Stromal cell of bone marrow (primary cell): ENCODE measurements at places on chromosomes 13 and 19.

- DNase-seq, result no peak
Measured at GRCh38 chr19:44653977-44654774, 10.5 kb downstream of the PVR start.

GRCh38 chr13:46796129-46796514 is 839 bp downstream of the ESD start:
- no peak for DNase-seq

GRCh38 chr13:110387451-110388107 is 80.5 kb downstream of the COL4A2 start:
- DNase-seq, result no peak

GRCh38 chr19:57245959-57246358 is 5.5 kb downstream of the ZNF805 start:
- DNase-seq, result no peak

- DNase-seq, result peak; percentile 84
Measured at GRCh38 chr13:50589651-50590054, 253.8 kb downstream of the DLEU7 start.

- DNase-seq, result no peak
Measured at GRCh38 chr19:23260956-23261355, 10.8 kb upstream of the ZNF724 start.

DNA sequence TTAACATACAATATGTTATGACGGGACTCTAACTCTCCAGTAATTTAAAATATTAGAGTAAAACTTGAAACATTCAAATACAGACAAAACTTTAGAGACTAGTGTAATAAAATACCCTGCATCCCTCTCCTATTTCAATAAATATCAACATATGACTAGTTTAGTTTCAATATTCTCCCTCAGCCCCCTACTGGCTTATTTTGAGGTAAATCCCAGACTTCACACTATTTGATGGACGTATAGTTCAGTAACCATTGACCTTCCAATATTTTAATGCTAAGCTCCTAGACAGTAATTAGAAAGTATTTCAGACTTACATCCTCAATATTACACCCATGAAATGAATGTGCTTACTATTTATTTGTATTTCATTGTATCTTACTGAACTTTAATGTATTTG is 180.7 kb upstream of the STARD13 start:
- DNase-seq, result no peak

DNA sequence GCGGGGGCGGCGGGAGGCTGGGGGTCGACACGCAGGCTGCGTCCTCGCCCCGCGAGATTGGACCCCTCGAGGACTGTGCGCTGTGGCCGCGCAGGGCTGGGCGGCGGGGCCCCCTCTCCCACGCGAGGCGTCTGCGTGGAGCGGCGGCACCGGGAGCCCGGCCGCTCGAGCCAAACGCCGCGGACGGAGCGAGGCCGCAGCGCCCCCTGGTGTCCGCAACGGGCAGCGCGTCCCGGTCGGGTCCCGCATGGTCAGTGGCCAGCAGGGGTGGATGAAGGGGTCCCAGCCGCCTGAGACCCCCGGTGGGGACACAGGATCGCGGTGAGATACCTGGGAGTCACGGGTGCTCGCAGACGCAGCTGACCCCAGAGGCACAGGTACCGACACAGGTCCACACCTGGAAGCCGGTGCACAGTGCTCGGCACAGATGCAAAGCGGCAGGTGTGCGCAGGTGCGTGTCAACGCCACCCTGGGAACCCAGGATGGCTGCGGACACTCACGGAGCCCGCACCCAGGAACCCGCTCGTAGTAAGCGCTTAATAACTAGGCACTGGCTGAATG is 2.1 kb upstream of the CIRBP start:
- no peak for DNase-seq

- DNase-seq, result no peak
Measured at GRCh38 chr13:30830638-30830965, 75.5 kb upstream of the MEDAG start.

DNA sequence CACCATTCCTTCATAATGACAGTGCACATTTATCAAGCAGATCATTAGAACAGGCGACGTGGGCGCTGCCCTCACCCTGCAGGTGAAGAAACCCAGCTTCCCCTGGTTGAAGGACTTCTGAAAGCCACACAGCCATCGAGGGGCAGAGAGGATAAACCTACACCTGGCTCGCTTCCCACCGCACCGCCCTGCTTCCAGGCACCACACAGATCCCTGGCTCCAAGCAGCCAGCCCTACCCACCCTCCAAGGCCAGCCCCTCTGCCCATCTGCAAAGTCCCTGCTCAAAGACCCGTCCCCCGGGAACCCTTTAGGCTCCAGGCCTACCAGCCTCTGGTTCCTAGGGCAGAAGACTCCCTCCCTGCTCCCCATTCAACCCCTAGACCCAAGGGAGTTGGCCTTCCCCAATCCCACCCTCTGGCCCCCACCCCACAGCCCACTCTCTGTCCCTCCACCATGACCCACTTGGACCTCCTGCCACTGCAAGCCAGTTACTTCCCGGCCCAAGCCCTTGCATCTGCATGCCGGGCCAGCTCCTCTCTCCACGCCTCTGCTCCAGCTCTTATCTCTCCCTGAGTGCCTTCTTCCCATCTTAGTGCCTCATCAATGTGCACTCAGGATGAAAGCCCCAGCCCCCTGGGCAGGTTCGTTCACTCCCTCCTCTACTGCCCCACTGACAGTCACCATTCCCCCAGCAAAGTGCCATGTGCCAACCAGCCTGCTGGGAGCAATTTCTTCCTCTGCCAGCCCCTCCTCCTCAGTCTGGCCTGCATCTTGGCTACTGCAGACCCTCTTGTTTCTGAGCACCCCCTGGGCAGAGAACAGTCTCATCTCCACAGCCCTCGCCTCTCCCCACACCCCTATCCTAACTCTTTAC is 28.0 kb downstream of the PEPD start:
- no peak for DNase-seq

- DNase-seq, result no peak
Measured at GRCh38 chr19:35000647-35001501, 751 bp downstream of the GRAMD1A start.

DNA sequence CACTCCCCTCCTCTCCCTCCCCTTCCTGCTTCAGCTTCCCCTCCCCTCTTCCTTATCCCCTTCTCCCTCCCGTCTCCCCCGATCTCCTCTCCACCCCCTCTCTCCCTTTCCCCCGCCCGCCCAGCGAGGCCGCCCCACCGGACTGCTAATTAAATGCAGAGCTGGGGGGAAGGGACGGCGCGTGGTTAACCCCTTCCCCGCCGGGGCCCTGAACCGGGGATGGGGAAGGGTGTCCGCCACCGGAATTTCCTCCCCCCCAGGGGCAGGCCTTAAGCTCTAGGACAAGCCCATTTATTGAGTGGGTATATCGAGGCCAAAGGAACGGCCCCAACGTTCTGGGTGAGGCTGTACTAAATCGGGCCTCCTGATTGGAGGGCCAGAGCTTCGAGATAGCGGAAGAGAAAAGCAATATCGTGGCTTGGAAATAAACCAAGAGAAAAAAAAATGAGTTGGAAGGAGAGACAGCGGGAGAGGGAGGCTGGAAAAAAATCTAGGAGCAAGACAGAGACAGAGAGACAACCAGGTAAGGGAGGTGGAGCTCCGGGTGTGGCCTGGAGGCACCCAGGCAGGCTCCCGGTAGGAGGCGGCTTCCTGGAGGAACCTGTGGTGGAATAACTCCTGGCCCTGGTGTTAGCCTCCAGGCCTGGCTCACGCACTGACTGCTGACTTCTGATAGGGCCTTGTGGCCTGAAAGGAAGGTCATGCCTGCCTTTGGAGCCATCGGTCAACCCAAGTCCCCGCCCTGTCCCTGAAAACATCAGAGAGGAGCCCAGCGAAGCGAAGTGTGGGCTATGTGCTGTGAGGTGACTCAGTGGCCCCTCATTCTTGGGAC is 11.6 kb upstream of the JUND start:
- DNase-seq, result peak; percentile 29

DNA sequence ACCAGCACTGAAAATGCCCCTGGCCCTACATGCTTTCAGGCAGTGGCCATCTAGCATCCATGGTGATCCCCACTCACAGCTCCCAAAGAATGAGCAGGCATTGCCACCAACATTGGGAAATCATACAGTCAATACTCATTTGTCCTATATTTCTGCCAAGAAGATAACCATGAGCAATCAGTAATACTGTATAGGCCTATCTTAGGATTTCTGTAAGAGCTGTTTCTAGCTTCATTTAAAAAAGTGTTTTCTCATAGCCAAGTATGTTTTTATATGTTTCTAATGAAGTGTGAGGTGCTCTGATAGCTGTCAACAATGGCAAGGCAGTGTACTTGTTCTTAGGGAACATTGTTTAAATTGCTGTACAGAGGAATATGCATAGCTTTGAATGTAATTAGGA is 428.7 kb downstream of the FGF9 start:
- DNase-seq, result no peak

DNA sequence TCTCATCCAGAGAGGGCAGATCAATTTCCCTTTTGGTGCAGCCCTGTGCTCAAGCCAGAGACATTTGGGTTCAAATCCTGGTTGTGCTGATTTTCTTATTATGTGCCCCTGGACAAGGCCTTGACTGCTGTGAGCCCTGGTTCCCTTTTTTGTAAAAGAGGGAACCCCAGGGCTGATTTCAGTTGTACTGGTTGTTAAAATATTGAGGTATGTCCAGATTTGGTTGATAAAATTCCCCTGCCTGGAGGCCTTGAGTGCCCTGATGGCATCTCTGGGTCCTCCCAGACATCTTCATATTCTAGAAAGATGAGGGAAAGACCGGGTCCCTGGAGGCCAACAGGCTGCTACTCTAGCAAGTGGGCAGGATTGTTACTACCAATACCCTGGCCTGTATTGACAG is 14.4 kb upstream of the PLAUR start:
- DNase-seq, result no peak

- no peak for DNase-seq
Measured at GRCh38 chr19:570937-571565, 1.3 kb upstream of the BSG start.

- no peak for DNase-seq
Measured at GRCh38 chr13:52187029-52187423, 27.6 kb upstream of the NEK3 start.

- no peak for DNase-seq
Measured at GRCh38 chr13:67143544-67144115, 86.5 kb downstream of the PCDH9 start.

DNA sequence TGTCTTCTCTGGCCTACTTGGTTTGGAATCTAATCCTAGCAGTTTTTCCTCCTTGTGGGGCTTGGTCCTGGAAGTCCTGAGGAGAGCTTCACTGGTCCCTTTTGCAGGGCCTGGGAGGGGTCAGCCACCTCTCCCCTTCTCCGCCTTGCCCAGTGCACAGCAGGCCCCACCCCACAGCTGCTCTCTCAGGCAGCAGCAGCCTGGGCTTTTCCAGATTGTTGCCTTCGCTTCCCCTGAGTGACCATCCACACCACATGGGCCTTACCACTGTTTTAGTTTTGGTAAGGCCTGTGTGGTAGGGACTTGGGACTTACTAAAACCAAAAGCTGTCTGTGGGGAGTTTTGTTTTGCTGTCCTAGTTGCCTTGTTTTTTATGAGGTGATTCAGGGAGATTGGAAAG is 11.5 kb downstream of the MPHOSPH8 start:
- no peak for DNase-seq

DNA sequence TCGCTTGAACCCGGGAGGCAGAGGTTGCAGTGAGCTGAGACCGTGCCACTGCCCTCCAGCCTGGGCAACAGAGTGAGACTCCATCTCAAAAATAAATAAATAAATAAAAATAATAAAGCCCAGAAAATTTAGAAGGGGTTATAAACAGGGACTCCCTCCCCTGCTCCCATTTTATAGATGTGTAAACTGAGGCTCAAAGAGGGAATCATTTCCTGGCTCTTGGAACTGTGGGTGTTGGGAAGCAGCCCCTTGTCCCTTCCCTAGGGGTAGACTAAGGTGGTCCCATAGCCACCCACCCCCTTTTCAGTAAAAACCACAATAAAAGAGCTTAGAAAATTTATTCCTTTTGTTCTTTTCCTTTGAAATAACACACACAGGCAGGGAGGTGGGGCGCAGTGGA is 6.2 kb upstream of the SLC25A41 start:
- DNase-seq, result no peak
